ENCODE measurements at places on chromosomes 4 and X.
A peak's percentile ranks its signal among the peaks of the same experiment; 100 is the strongest.

DNA sequence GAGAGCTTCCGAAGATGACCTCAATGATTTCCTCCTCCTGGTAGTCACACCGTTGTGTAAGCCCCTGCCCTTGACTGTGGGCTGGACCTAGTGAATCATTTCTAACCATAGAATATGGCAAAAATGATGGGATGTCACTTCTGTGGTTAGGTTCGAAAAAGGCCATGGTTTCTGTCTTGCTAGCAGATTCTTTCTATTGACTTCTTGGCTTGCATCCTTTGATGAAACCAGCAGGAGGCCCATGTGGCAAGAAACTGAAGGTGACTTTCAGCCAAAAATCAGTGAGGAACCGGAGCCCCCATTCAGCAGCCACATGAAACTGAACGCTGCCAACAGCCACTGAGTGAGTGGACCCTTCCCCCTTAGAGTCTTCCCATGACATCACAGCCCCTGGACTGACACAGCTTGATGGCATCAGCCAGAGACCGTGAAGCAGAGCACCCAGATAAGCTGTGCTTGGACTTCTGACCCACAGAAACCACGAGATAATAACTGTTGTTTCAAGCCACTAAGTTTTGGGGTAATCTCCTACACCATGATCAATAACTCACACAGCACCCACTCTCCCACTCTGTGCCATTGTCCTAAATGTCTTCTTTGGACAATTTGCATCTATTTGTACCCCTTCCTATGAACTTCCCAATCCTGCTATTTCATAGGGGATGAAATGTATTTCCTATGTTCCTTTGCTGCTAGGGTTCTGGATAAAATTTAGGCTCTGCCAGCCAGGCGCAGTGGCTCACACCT is 148.0 kb upstream of the STX18 start:
- no peak for DNase-seq

DNA sequence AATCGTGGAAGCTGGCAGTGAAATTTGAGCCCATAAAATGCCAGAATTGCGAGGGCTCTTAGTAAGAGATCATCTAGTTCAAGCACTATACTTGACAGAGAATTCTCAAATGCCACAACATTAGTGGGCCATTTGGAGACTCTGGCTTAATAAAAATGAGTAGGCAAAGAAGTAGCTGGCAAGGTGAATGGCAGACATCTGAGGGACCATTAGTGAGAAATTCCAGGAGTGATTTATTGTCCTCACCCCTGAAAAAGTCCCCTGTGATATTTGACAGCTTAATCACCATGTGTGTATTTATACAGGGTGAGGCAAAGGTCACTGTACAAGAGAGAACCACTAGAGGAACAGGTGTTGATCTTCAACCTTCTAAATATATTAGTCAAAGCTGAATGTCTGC is 207.5 kb downstream of the CHRDL1 start:
- DNase-seq = no peak

DNA sequence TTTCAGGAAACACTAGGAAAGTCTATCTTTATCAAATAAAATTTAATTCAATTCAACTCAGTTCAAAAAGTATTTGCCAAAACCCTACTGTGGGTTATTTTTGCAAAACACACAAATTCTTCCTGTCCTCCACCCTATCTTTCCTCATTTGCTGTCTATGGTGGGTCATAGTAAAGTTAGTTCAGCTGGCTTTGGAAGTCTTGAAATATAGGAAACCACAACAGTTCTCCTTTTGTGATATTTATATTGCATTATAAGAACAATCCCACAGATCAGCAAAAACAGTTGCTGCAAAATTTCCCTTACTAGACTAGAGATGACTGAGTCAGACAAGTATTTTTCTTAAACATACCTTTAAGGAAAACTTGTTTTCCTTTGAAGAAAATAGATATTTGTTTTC is 22.2 kb downstream of the CYBB start:
- DNase-seq = no peak

DNA sequence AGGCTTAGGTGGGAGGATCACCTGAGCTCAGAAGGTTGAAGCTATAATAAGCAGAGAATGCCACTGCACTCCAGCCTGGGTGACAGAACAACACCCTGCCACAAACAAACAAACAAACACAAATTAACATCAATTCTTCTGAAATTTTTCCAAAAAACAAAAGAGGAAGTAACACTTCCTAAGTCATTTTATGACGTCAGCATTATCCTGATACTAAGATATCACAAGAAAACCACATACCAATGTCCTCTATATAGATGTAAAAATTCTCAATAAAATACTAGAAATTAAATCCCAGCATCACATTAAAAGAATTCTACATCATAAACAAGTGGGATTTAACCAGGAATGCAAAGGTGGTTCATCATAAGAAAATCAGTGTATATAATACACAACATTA is 64.4 kb upstream of the STK26 start:
- no peak for DNase-seq

DNA sequence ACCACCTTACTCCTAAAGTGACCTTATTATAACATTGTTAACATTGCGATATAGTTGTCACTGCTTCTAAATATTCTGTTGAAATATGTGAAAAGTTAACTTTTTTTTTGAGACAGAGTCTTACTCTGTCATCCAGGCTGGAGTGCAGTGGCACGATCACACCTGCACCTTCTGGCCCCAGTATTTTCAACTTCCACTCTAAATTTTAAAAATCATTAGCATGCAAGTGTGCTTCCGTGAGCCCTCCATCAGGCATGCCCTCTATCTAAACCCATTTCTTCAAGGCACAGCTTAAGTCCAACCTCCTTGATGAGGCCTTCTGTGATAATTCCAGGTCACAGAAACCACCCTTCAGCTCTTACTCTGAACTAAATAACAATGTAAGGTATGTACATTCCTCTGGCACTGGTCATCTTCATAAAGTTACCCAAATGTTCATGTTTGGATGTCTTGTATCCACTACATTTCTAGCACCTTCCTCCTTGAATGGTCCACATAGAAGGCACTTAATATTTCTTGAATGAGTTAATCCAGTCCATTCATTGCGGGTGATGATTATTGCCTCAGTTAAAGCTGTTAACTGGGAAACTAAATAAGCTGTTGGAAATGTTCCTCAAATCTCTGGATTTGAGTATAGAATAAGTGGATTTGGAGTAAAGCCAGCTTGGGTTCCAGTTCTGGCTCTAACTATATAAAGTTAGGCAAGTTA is 38.6 kb upstream of the TMEM131L start:
- no peak for DNase-seq

DNA sequence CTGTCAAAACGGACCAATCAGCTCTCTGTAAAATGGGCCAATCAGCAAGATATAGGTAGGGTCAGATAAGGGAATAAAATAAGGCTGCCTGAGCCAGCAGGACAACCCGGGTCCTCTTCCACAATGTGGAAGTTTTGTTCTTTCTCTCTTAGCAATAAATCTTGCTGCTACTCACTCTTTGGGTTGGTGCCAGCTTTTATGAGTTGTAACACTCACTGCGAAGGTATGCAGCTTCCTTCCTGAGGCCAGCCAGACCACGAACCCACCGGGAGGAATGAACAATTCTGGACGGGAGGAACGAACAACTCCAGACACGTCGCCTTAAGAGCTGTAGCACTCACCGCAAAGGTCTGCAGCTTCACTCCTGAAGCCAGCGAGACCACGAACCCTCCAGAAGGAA is 287.8 kb downstream of the RAPGEF2 start:
- DNase-seq = no peak

GRCh38 chr4:70364002-70364401 is 3.4 kb downstream of the SMR3A start:
- no peak for DNase-seq

- DNase-seq = no peak
Observed at GRCh38 chr4:61517144-61517543, 317.0 kb downstream of the ADGRL3 start.

- DNase-seq = no peak
Observed at GRCh38 chr4:112585977-112586736, 50.6 kb downstream of the ZGRF1 start.

GRCh38 chr4:84224522-84224921 is 274.6 kb downstream of the NKX6-1 start:
- no peak for DNase-seq

DNA sequence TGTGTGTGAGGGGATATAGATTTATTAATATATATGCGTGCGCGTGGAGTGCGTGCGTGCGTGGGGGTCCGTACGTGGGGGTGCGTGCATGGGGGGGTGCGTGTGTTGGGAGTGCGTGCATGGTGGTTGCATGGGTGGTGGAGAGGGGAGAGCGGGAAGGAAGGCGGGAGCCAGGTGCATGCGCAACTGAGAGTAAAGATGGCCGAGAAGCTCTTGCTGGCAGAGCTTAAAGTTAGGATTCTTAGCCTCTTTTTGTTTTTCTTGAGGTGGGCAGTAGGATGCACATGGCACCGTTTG is 45.8 kb downstream of the TEX13B start:
- no peak for DNase-seq

DNA sequence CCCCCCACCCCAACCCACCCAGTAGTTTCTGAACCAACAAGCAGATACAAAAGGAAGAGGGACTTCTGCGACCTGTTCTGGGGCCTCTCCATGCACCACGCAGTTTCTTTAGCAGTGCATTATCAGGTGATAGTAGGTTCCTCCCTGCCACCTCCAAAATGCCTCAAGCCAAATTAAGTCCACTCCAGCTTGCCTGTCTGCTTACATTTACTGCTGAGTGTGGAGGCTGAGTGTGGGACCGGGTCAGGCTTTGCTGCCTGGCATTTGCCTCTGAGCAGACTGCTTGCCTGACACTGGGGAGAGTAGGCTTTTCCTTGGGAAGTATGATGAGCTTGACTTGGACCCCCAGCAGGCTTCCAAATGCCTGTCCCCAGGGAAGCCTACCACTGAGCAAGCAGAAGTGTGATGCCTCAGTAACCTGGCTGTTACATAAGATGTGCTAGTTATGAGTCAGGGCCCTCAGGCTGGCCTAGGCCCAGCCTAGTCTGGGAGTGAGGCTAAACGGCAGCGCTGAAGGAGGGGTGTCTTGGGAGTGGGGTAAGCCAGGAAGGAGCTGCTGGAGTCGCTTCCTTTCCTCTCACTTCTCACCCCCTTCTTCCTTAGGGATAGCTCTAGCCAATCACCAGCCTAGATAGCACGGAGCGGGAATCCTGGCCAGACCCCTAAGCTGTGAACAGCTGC is 9.0 kb downstream of the TSC22D3 start:
- DNase-seq = no peak

GRCh38 chr4:89055157-89056080 is 1.6 kb downstream of the FAM13A start:
- DNase-seq = peak; percentile 3

DNA sequence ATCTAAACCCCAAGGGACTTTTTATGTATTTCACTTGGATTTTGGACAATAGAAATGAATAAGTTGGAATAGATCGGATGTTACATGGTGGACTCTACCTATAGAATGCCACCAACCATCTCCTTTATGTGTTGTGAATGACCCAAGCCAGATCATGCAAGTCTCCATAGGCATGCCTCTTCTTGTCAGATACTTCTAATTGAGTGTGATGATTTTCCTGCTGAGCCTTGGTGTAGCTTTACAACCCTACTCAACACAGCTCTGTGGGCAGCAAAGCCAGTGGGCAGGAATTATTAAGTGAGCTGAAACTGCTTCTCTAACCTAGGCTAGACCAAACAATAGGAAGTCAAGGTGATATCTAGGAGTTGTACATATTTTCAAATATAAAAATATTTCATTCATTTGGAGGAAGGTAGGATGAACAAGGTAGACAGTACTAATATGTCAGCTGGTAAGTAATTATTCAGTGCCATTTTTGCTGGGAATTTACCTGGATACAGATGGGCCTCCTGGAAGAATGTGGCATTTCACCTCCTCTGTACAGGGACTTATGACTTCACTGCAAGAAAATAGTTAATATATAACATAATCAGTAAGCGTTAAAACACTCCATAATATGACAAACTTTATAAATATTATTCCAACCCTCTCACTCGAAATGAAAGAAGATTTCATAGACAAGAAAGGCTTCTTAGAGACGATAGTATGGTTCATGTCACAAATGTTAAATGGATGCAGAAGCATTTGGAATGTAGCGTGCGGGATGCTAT is 298.0 kb upstream of the FAT1 start:
- DNase-seq = no peak

- DNase-seq = no peak
Observed at GRCh38 chr4:41319553-41319952, 62.8 kb downstream of the UCHL1 start.

- DNase-seq = no peak
Observed at GRCh38 chrX:55033429-55033828, 2.7 kb upstream of the ALAS2 start.

DNA sequence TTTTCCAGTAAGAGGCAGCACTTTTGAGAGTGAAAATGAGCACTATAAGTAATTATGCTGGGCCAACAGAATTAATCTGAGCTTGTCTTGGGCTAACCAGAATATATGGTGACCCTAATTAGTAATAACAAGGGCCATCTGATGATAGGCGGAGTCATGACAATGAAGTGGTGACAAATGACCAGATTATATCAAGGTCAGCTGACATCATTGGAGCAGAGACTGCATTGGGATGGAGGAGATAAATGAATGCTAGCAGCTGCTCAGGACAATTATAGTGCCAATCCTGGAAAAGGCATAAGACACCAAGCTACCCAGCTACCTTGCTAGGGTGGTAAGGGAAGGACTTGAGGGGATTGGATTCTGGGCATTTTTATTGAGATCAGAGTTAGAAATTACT is 1548.7 kb downstream of the RPA4 start:
- DNase-seq = no peak

DNA sequence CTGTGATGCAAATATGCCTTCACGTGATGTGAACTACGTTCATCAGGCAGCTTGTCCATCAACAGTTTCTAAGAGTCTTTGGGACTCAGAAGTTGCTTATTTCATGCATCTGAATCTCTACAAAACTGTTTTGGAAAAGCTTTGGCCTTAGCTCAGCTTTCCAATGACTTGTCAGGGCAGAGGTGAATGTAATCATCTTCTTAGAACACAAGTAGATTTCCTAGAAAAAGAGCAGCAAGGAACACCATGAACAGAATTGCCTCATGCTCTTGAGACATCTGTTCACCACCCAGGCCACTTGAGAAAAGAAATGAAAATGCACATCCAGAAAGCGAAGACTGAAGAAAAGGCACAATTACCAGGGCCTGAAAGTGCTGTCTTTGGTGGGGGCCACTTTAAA is 105.8 kb upstream of the PDHA1 start:
- no peak for DNase-seq

GRCh38 chr4:37682701-37683401 is 3.3 kb downstream of the RELL1 start:
- DNase-seq = no peak

GRCh38 chrX:140298960-140299825 is 205.7 kb downstream of the SOX3 start:
- no peak for DNase-seq

DNA sequence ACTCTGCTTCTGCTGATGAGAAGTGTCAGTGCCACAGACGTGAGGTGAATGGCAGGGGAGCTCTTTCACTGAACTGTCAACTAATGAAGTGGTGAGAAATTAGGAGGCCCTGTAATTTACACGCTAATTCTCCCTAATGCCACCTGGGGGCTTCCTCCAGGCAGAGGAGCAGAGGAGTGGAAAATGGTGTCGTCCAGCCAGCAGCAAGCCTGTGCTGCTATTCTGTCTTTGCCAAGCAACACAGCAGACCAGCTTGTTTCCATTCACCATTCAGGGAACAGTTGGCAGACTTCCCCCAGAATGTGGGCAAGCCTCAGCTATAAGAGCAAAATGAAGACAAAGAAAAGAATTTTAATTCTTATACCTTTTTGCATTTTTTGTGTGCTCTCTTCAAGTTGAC is 245.2 kb upstream of the TET2 start:
- peak; percentile 86 for DNase-seq

- no peak for DNase-seq
Observed at GRCh38 chr4:98601708-98602107, 56.7 kb downstream of the TSPAN5 start.

GRCh38 chr4:87073199-87074120 is 138.6 kb downstream of the AFF1 start:
- DNase-seq = peak; percentile 73

All from pons (tissue), 1 donor.